ENCODE measurements at places on chromosomes 7 and 10.

GRCh38 chr10:50593523-50594376, 30.0 kb downstream of the SGMS1 start:
- DNase-seq: no peak

GRCh38 chr7:1569016-1569415, 816 bp downstream of the PSMG3 start:
- no peak for DNase-seq

- no peak for DNase-seq
Observed at GRCh38 chr7:100951888-100952560, 2.7 kb downstream of the MUC3A start.

GRCh38 chr10:27618906-27619305, 114.8 kb downstream of the RAB18 start:
- no peak for DNase-seq

DNA sequence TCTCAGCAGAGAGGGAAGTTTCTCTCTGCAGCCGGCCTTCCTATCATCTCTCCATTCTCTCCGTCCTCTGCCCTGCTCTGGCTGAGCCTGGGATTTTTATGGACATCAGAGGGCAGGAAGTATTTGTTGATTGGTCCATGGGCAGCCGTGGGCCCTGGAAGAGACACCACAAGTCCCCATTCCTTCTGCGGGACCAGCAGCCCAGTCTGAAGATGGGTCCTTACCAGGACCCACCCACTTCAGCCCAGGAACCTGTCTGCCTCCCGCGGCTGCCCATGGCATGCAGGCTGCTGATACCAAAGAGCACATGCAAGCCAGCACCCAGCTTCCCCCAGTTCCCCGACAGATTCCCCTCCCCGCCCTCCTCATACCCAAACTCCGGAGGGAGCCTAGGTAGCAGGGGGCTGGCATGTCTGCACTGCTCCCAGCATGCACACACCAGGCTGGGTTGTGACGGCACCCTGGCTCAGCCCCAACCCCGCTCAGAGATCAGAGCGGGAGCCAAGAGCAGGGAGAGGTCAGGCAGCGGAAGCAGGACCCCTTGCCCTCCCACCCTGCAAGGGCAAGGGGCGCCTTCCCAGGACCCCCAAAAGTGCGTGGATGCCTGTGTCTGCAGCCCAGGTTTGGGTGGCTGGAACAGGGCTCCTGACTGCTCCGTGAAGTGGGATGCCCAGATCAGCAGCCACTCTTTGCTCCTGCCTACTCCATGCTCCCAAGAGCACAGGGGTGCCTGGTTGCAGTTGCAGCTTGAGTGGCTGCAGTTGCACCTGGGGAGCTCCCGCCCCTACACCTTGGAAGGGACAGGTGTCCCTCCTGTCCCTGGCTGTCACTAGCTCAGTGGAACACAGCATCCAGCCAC, 538.6 kb upstream of the POT1 start:
- DNase-seq: no peak

- DNase-seq: no peak
Observed at GRCh38 chr7:153081496-153081895, 321.9 kb downstream of the ACTR3B start.

- no peak for DNase-seq
Observed at GRCh38 chr10:43024942-43025700, 51.7 kb upstream of the RET start.

GRCh38 chr7:43656997-43657396, 72.3 kb downstream of the COA1 start:
- DNase-seq: no peak

GRCh38 chr10:72330069-72330426, 24.7 kb downstream of the DNAJB12 start:
- no peak for DNase-seq

DNA sequence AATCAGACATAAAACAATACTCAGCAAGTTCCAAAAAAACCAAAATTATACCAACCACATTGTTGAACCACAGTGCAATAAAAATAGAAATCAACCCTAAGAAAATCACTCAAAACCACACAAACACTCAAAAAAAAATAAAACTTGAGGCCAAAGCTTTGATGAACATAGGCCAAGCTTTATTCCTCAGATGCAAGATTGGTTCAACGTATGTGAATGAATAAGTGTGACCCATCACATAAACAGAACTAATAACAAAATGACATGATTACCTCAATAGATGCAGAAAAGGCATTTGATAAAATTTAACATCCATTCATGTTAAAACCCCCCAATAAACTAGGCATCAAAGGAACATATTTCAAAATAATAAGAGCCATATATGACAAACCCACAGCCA, 506.1 kb upstream of the FZD8 start:
- no peak for DNase-seq

GRCh38 chr7:72751978-72752377, 76.0 kb downstream of the TYW1B start:
- DNase-seq: no peak

DNA sequence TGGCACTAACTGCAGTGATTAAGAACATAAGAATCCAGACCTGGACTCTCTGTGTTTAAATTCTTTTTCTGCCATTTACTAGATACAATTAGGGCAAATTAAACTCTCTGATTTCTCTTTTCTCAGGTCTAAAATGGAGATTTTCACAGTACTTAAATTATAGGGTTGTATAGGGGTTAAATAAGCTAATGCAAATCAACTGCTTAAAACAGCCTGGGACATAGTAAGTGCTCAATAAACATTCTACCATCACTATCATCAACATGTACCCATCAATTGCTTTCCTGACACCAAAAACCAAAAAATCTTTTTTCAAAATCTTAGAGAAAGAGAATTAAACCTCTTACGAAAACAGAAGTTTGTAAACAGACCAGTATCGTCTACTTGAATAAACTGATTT, 4.5 kb downstream of the ZNF800 start:
- DNase-seq: no peak

DNA sequence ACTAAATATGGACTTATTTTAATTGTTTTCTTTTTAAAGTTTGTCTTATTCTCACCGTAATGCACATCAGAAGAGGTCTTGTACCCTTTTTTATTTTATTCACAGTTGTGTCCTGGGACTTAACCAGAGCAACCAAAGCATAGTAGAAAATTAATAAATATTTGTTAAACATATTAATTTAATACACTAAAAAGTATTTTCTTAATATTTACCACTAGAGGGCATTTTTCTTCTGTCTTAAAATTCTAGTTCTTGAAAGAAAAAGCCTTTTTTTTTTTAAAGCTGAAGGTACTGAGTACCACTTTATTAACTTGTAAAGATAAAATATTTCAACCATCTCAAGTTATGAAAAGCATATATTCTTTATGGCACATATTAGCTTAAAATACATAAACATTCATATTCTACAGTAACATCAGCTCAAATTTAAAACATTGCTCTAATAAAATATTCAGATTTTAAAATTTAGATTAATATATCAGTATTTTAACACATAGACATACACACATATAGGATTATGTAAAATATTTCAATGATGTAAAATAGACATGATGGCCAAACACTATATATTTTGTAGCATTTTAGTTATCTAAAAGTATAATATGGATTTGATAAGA, 260.4 kb downstream of the SEMA3A start:
- no peak for DNase-seq

DNA sequence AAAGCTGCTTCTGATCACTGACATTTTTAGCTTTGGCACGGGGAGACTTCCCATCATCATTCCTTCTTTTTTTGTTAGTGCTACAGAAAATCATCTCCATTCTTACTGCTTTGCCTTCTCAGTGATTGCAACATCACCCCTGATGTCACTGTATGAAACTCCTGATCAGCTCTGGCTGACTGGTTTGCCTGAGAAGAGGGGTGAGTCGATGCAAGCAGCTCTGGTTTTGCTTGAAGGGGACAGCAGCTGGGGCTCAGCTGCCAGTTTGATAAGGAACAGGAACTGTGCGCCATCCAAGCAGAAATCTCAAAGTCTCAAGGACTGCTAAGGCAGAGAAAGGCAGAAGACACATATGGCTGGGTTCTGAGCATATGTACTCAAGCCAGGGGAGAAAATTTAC, 808.5 kb upstream of the CELF2 start:
- no peak for DNase-seq

DNA sequence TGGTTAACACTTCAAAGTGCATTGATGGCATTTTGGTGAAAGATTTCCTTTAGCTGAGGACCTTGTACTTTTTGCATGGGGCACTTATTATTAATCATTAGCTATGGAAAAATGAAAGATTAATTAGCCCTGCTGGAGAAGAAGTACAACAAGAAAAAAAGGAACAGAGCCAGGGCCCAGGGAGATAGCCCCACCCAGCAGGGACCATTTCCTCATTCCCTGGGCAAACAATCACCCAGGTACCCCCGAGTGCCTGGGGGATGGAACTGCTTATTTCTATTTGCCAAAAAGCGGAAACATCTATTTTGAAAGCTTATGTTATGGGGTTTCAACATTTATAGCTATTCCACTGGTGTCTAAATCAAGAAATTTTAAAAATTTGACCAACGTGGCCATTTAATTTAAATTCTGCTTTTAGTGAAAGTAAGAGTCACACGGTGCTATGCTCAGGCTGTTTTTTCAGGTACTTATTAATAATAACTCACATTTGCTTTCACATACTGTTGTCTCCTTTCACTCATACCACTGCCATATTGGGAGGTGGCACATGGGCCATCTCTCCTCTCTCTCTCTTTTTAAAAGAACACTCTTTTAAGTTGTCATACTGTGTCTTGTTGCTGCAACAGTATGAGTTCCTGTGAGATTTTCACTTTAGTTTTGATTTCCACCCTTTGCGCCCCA, 143.6 kb upstream of the KIF5B start:
- DNase-seq: no peak

- DNase-seq: no peak
Observed at GRCh38 chr10:60662917-60663614, 115.2 kb upstream of the CDK1 start.

DNA sequence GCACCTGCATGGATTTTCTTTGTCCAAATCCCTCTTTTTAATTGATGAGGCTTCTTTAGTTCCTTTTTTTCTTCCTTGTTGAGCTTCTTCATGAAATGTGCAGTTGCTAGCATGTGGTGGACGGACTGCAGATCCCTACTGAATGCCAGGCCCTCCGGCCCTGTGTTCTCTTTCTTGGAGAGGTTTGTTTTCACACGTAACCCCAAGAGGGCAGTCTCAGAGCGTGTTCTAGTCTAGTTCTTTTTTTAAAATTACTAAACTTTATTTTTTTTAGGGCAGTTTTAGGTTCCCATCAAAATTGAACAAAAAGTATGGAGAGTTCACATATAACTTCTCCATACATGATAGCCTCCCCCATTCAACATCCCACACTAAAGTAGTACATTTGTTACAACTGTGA, 190.0 kb downstream of the CFTR start:
- DNase-seq: no peak

DNA sequence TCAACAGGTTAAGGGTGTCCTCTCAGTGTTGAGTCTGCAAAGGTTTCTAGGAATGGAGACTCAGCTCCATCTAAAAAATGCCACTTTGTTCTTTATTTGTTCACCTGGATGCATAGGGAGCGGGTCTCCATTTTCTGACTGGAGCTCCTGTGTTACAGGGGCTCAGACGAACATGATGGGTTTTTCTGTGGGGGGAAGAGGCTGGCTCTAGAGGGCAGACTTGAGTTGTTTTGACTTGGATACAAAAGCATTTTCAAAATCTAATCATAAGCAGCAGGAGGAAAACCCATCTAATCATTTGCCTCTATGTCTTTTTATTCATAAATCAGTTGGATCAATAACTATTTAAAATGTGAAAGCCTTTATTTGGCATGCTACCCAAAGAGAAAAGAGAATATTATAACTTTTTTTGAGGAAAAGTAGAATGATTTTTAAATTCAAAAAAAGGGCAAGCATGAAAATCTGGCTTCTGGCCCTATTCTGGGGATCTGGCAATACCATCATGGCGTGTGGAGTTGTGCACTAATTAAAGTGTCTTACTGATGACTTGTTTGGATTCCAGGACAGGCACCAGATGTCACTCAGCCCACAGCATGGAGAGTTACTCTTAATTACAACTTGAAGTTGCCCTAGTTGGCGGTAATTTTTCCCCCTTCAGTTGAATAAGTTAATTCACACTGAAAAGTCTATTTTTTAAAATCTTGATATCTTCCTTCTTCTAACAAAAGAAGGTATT, 594.9 kb downstream of the REEP3 start:
- no peak for DNase-seq

- DNase-seq: no peak
Observed at GRCh38 chr10:31771331-31771831, 157.2 kb downstream of the ARHGAP12 start.

DNA sequence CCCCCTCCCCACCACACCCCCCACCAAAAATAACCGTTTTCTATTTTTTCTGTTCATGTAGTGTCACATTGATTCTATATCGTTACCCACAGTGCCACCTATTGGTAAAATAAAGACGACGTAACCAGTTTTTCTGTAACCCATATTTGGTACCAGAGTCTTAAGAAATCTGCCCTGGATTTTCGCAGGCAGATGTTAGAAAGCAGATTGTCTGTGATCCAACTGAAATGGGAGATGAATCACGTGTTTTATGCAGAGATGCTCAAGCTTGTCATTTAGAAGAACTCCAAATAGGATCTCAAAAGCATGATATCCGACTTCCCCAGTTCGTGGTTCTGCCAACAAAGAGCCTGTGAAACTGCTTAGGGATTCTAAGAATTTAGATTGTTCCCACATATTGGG, 261.1 kb upstream of the CSTF2T start:
- no peak for DNase-seq

- no peak for DNase-seq
Observed at GRCh38 chr7:36928311-36928710, 204.0 kb upstream of the AOAH start.

DNA sequence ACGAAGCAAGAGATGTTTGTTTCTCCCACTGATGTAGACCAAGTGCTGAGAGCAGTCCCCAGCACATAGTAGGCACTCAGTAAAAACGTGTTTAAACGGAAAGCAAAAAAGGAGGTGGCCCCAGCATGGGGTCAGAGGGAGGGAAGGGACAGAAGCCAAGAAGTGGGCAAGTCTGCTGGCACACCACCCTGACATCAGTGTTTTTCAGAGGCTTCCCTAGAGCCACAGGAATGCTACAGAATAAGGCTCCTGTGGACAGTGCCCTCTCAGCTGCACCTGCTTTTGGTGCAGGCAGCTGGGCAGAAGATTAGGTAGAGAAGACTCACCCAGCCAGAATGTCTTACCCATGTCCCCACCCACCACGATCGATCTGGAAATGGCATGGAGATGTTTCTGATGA, 8.3 kb upstream of the ANKRD1 start:
- DNase-seq: no peak

DNA sequence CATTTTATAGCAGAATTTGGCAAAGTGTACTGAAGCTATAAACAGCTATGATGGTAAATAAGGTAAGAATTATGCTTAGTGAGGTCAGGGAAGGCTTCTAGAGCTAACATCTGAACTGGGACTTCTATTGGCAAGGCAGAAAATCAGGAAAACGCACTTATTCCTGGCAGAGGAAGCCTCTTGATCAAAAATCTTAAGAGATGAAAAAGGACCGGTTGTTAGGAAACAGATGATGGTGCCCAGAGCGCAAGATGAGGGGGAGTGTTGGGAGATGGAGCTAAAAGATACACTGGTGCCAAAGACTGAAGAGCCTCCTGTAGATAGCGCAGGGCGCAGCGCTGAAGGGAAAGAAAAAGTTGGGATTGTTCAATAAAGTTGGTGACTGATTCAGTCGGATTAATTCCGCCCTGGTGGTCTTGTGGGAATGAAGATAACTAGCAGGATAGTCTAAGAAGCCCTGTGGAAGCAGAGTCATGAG, 550 bp upstream of the CALU start:
- peak; percentile 21 for DNase-seq

Data from stimulated activated naive CD4-positive, alpha-beta T cell (primary cell).